ENCODE measurements at places on chromosomes 11 and 22.
A peak's percentile ranks its signal among the peaks of the same experiment; 100 is the strongest.

DNA sequence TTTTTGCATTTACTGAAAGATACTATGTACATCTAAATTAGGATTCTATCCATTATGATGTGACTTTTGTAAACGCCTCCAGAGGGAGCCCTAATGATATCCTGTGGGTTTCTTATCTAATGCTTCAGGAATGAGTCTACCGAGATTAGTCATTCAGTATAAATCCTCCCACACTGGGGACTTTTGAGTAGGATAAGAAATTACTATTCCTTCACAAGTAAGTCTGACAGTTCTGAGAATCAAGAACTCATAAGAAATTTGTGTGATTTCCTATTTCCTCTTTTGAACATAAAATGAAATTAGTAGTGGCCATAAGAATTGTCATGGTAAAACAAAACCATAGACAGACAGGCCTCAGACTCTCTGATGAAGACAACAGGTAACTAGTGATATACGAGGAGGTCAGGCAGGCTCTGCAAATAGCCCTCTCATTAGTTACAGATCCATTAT is 10.0 kb upstream of the OR5M1 start:
- no peak for DNase-seq

DNA sequence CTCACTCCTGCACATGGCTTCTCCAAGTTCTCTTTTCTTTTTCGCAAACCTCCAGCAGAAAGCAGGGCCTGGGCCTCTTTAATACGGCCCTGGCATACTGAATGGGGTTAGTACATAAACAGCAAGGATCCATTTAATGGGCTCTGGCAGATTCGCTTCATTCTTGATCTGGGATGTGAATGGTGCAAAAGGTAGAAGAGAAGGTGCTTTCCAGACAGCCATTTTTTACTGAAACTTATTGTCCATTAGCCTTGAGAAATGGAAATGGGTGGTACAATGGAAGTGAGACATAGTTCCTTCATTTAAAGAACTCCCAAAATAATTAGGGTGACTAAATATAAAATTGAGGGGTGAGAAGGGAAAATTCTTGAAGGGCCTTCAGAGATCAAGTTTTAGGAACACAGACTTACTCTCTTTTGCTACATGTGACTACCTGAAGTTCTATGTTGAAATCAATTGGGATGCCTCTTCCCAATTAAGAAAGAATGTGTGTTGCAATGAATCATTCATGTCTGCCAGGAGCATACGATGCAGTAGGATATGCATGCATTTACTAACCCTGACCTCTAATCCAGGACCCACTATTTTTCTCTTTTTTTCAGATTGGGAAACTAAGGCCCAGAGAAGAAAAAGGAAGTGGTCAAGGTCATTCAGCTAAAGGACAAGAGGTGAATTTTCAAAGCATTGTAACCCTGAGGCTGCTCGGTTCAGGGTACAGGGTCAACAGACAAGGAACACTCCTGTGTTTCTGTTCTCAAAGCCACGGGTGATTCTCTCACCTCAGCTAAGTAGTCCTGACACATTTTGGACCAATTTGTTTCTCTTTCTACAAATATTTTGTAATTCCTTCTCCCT is 144.1 kb downstream of the BBOX1 start:
- no peak for DNase-seq

DNA sequence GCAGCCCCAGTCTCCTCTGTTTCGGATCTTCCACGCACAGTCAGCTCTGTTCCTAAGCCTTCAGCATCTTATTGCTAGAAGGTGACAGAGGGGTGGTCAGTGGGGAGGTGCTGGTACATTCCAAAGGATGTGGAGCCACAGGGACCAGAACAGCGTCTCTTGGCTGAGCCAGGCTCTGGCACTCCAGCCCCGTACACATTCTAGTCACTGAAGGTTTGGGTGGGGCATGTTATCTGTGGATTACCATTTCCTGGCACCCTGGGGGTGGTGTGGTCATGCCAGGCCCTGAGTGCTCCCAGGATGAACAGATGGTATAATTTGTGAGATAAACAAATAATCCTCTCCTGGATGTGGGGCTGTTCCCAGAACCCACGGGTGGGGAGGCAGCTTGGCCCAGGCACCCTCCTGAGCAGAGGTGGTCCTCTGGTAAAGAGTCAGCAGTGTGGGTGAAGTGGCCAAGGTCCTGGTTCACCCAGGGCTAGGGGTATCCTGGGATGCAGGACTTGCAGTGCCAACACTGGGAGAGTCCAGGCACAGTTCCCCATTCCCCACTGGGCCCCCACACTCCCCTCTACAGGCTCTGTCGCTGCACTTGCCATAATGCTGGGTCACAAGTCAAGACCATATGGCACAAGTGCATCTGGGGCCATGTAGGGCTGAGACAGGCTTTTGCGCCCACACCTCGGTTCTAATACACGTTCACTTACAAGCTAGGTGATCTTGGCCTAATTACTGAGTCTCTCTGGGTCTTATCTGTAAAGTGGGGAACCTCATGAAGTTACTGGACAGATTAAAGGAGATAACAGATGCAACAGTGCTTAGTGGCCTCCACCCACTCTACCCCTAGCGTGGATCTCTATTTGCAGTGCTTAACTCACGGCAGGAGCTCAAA is 33.0 kb downstream of the DKK3 start:
- no peak for DNase-seq

DNA sequence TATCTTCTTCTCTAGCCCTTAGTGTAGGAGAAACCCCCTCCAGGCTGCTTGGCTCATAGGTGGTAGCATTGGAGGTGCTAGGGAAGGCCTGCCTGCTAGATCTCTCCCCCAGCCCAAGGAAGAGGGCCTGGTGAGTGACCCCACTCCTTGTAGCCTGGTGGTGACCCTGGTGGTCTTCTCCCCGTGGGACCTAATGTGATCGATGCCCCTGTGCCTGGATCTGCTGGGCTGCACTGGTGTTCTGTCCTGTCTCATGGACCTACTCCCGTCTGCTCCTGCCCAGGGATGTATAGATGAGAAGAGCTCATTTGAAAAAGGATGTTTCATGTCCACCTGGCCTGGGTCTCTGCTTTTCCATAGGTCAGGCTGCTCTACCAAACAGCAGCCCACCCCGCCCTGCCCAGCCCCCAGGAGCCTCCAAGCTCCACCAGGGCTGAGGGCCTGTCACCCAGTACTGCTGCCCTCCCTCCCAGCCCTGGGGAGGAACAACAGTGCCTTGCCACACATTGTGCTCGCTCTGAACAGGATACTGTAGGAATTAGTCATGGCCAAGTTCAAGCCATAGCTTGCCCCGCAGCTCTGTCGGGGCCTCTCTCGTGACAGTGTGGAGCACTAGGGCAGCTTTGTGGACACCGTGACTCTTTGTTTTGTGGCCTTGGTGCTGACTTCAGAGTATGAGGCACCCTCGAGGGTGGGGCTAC is 19.7 kb downstream of the SLC37A2 start:
- DNase-seq = no peak

GRCh38 chr11:47021965-47022364 is 85.4 kb downstream of the CSTPP1 start:
- DNase-seq = no peak

- DNase-seq = no peak
Observed at GRCh38 chr11:91066456-91067047, 843.7 kb upstream of the CHORDC1 start.

DNA sequence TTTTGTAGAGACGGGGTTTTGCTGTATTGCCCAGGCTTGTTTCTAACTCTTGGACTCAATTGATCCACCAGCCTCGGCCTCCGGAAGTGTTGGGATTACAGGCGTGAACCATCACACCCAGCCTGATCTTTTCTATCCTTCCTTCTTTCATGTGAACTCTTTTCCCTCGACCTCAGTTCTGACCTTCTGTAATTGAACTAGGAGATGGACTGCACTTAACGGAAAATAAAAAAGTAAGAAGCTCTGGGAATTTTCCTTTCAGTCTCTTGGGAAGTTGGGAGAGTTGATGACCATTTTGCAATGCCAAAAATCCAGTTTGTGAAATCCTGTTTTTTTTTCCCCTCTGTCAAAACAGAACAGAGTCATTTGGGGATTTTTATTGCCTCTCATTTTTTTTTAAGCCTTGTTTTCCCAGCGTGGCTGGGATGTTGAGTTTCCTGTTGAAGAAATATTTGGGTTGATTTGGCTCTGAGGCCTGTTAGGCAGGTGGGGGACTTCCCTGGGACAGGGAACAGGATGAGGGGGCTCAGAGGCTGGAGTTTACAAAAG is 26.9 kb upstream of the CYB5R3 start:
- DNase-seq = no peak

DNA sequence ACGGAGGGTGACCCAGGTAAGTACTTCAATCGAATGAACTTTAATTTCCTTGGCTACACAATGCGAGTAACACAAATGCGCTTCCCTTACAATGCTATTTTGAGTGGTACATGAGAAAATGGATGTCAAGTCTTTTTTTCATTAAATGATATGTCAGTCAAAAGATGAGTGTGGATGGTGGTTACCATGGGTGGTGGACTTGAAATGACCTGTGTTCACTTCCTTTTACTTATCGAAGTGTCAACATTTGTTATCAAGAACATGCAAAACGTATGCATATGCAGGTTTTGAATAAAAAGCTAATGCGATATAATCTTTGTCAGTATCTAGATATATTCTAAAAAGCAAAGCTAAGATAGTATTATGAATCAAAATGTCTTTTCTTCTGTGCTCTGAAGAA is 8.8 kb upstream of the APOL5 start:
- no peak for DNase-seq

DNA sequence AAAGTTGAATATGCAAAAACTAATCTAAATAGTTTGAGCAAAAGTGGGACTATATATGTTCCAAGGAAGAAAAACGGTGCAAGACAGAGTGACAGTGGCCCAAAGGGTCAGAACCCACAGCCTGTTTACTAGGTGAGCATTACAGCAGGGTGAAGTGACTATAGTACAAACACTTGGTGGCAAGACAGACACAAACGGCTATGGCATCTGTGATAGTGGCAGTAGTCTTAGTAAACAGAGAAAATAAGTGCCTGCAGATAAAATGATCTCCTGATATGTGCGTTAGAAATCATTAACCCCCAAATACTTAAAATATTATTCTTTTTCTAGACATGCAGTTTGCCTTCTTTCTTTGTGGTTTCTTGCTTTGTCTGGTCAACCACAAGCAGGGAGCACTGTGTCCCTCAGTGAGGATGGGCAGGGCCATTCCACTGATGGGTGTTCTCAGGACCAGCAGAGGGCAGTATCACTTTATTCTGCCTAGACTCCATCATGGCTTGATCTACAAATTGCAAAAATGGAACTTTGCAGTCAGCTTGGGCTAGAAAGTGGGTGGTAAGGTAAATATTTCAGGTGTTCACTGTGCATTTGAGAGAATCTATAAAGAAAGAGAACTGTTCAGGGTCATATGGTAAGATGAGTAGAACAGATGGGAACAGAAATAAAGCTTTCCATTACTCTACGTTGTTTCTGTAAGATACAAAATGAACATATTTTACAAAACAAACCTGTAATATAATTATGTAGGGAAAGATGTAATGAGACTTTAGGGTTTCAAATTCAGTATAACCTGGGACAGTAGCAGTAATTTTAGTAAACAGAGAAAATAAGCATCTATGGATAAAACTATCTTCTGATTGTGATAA is 198.2 kb downstream of the SWAP70 start:
- peak; percentile 62 for DNase-seq

DNA sequence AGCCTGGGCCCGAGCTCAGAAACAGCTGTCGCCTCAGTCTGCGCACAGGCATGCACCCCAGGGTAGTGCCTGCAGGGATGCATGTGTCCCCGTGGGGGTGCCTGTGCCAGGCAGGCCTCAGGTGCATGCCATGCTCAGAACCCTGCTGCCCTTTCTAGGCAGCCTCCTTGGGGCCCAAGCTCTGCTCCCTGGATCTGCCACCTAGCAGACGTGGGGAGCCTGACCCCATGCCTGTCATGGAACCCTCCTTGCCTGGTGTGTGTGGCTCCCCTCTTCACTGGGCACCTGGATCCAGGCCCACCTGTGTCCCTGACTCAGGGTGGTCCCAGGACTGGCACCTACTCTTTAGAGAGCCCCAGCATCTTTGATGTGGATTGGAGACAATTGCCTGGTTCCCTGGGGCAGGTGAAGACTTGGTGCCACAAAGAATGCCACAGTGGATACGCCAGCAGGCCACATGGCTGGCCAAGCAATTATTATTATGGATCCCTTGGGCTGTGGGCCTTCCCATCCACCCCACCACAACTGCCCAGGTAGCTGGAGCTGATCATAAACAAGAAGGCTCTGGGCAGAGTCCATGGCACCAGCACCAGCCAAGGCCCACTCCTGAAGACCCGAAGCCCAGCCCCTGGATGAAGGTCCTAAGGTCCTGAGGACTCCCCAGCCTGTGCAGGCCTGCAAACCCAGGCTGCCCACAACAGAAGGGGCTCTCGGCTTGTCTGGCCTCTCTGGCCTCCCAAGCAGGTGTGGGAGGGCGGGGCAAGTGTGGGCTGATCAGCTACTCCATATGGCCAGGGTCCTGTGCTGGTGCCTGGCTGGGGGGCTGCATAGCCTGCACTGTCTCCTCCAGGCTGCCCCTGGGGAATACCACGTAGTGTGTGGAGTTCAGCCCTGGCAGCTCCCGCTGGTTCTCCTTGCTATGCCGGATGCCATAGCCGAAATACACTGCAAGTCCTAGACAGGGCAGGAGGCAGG is 3.8 kb downstream of the SLC7A4 start:
- no peak for DNase-seq

GRCh38 chr11:7668464-7668863 is 4.8 kb downstream of the CYB5R2 start:
- DNase-seq = no peak

GRCh38 chr11:102485095-102485722 is 32.6 kb upstream of the TMEM123 start:
- no peak for DNase-seq

- peak; percentile 52 for DNase-seq
Observed at GRCh38 chr11:46381819-46382645, 563 bp downstream of the MDK start.

DNA sequence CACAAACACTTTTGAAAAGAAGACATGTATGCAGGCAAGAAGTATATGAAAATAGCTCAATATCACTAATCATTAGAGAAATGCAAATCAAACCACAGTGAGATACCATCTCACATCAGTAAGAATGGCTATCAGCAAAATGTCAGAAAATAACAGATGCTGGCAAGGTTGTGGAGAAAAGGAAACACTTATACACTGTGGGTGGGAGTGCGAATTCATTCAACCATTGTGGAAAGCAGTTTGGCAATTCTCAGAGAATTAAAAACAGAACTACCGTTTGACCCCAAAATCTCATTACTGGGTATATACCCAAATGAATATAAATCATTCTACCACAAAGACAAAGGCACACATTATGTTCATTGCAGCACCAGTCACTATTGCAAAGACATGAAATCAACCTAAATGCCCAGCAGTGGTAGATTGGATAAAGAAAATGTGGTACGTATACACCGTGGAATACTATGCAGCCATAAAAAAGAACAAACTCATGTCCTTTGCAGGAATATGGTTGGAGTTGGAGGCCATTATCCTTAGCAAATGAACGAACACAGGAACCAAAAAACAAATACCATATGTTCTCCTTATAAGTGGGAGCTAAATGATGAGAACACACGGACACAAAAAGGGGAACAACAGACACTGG is 18.5 kb downstream of the MMP13 start:
- DNase-seq = no peak

Measured in stimulated activated CD4-positive, alpha-beta T cell treated with anti-CD3 and anti-CD28 coated beads, Interleukin-15, amount 100 ng/mL, for 24 hours (primary cell).